ENCODE measurements at places on chromosomes 2 and 18.

- no peak for DNase-seq
Observed at GRCh38 chr2:166334805-166335204, 40.9 kb downstream of the SCN9A start.

DNA sequence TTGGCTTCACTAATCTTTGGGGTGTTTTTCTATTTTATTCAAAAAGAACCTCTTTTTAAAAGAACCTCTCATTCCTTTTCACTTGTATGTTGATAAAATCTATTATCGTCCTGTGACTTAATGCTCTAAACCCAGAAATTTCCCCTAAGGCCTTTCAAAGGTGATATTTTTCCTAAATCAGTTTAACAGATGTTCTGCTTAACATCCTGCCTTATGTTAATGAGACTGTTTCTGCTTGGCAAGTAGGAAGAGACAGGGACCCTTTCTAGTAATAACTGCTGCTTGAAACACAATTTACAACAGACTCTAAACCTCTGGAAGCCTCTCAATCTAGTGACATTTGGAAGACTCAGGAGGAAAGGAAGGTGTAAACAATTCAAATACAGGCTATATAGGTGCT is 128.8 kb downstream of the KCNJ3 start:
- DNase-seq: no peak

DNA sequence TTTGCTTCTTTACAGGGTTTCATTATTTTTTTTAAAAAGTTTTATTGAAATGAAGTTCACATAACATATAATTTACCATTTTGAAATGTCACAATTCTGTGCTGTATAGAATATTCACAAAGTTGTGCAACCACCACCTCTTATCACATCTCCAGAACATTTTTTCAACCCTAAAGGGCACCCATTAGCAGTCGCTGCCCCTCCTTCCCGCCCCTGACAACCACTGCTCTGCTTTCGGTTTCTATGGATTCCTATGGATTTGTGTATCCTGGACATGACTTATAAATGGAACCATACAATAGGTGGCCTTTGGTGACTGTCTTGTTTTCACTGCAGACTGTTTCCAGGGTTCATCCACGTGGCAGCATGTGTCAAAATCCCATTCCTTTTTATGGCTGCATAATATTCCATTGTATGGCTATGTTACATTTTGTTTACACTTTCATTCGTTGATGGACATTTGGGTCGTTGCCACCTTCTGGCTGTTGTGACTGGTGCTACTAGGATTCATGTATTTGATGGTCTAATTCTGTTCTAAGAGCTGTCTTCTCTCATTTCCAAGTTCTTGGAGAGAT is 52.6 kb downstream of the SH3BP4 start:
- DNase-seq: no peak

GRCh38 chr18:61824733-61825363 is 68.0 kb downstream of the RNF152 start:
- DNase-seq: no peak

- DNase-seq: no peak
Observed at GRCh38 chr2:21361384-21361783, 237.6 kb downstream of the TDRD15 start.

- no peak for DNase-seq
Observed at GRCh38 chr18:58776084-58776483, 88.6 kb upstream of the ZNF532 start.

- no peak for DNase-seq
Observed at GRCh38 chr2:139940686-139941085, 1160.5 kb upstream of the NXPH2 start.

- no peak for DNase-seq
Observed at GRCh38 chr2:101400506-101401325, 13.4 kb upstream of the CREG2 start.

DNA sequence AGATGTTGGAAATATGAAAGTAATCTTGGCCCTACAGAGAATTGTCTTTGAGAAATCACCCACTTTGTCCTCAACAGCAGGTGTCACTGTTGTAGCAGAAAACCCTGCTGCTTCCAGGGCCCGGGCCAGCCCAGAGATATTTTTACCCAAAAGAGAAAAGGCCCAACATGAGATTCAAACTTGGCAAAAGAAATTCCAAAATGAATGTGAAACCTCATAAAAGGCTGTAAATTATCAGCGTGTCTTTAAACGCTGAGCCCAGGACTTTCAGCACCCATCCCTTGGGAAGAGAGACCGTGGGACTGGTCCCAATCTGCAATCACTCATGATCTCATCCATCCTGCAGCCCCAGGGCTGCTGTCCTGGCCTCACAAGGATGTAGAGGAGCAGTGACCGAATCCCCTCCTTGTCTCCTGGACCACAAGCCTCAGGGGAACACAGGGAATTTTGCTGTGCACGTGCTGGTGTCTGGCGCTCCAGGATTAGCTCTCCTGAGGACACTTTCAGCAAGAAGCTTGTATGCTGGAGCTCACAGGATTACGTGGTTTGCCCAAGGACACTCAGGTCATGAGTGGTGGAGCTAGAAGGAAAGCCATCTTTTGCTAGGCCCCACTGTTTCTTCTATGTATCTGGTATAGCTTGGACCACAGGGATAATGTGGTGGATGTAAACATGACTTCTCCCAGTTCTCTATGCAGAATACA is 202.1 kb downstream of the RNF144A start:
- DNase-seq: no peak

DNA sequence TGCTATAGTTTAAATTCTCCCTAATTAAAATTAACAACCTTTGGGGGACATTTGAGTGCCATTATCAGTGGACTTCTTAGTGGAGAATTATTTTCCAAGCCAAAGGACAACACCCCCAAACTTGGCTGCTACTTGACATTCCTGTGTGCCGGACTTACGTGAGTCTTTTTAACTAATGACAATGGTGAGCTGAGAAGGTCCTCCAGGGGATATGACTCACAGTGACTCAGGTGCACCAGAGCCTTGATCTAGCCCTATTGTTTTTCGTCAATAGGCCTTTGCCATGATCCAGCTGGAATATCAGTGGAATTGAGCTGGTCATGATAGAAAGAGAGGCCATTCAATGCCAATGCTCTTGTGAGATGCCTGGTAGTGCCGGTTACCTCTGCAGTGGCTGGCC is 118.1 kb upstream of the CXCR4 start:
- no peak for DNase-seq

GRCh38 chr2:238710032-238710735 is 137.7 kb upstream of the TWIST2 start:
- no peak for DNase-seq

- no peak for DNase-seq
Observed at GRCh38 chr18:50432915-50433314, 58.1 kb downstream of the SKA1 start.

DNA sequence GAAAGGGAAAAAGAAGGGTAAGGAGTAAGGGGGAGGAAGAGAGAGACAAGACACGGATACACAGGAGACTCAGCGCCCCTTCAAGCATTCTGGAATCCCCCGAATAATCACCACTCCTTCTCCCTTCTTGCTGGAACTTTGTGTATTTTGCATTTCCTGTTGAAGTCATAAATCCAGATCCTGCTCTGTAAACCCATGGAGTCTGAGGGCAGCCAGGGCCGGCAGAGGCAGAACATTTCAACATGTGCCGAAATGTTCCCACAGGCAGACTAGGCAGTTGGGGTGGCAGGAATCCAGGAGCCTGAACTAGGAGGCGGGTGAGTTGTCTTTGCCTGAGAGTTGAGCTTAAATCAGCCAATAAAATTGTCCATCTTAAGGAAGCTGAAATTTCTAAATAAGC is 193.1 kb downstream of the SH3RF3 start:
- DNase-seq: no peak

- DNase-seq: no peak
Observed at GRCh38 chr2:36734304-36734703, 37.8 kb downstream of the VIT start.

- DNase-seq: no peak
Observed at GRCh38 chr18:48784656-48785055, 166.1 kb downstream of the SMAD7 start.

DNA sequence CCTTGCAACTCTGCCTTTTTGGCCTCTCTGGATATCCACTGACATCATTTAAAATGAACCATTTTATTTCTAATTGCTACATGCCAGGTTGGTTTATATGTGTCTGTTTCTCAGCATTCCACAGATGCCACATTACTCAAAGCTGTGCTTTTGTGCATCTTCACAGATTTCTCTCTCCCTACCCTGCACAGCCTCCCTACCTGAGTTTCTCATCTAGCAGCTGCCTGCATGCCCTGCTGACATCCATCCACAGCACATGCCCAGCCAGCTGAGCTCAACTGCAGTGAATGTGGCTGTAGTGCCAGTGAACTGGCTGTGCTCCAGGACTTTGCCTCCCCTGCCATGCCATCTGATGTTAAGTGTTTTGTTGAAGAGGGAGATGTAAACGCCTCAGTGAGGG is 44.5 kb downstream of the PKP4 start:
- DNase-seq: peak; percentile 46

- DNase-seq: no peak
Observed at GRCh38 chr2:9310377-9310776, 103.8 kb downstream of the ASAP2 start.

DNA sequence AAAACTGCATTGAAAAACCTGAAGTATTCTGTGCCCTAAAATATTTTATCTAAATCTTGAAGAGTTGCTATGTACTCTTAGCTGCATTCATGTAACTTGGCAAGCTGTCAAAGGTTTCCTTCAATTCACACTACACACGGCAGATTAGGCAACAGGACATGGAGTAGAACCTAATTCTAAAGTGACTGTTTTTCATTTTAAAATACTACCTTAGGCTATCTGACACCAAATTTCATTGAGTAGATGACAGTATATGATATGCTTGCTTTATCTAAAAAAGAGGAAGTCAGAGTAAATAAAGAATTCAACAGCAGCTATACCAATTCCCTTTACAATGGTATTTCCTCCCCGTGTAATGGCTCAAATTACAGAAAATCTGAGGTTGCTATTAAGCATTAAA is 45.4 kb downstream of the EXOC6B start:
- no peak for DNase-seq

DNA sequence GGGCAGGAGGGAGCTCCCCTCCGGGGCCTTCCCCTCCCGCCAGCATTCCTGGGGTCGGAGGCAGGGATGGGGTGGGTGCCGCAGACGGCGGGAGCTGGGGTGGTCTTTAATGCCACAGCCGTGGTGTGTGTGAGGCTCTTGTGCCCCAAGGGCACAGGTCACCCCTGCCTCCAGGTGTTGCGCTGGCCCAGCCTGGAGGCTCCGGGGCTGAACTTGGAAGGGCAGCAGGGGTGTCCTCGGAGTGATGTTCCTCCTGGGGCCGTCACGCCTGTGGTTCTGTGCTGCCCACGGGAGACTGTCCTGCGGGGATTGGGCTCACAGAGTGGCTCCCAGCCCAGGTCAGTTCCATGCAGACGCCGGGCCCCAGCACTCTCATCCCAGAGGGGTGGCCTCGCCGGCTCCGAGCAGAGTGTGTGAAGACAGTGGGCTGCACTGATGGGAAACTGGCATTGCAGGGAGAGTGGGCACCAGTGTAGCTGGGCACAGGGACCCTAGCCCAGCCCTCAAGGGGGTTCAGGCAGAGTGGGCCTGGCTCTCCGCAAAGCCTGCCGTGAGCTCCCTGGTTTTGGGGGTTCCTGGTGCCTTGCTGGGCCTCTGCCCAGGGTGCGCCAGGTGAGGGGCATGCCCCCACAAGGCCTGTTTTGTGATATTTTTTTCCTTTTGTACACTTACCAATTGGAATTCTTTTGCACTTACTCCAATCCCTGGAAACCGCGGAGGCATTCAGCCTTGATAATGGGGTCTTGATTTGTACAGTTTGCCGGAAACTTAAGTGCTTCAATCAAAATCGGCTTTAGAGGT is 56.7 kb downstream of the NFATC1 start:
- no peak for DNase-seq

DNA sequence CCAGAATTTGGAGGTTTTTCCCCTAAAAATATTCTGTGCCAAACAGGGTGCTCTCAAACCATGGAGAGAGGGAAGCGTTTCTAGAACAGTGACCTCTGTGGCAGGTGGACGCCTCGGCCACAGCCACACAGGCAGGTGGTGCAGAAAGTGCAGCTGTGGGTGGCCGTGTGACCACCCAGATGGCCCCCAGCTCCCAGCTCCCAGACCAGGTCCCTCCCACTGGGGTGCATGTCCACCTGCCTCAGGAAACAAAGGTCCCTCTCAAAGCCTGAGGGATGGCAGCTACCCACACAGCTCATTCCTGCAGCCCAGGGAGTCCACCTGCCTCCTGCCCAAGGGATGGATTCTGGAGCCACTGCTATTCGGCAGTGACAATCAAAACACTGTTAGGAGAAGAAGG is 74.5 kb upstream of the PXDN start:
- no peak for DNase-seq

GRCh38 chr2:147382322-147382948 is 462.4 kb upstream of the ACVR2A start:
- peak; percentile 4 for DNase-seq

- DNase-seq: no peak
Observed at GRCh38 chr18:48842259-48843061, 108.3 kb downstream of the SMAD7 start.

DNA sequence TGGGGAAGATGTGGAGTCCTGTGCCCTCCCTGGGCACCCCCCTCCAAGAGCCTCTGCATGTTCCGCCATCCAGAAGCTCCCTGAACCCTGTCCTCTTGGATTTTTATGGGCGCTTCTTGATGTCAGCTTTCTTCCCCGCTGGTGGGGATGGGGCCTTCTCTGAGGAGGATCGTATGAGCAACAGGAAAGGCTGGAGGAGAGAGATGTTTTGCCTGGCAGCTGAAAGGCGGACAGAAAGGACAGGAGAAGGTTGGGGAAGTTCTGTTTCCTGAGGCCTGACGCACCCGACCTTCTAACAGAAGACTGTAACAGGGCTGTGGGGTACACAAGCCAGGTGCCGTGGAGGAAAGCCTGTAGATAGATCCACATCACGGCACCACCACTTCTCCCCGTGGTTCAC is 238.8 kb downstream of the LDLRAD4 start:
- no peak for DNase-seq

GRCh38 chr2:195447323-195447975 is 209.6 kb upstream of the SLC39A10 start:
- no peak for DNase-seq

GRCh38 chr2:157792335-157793052 is 83.6 kb downstream of the ACVR1 start:
- no peak for DNase-seq

DNA sequence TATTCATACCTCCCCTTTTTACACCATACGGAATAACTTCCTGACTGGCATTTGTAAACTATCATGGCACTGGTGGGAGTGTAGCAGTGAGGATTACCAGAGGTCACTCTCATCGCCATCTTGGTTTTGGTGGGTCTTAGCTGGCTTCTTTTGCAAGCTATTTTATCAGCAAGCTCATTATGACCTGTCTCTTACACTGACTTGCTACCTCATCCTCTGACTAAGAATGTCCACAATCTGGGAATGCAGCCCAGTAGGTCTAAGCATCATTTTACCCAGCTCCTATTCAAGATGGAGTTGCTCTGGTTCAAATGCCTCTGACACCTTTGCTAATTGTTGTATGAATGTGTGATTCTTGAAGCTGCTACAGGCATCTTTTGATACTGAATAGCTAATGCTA is 950.8 kb upstream of the SLC39A10 start:
- DNase-seq: no peak

- DNase-seq: no peak
Observed at GRCh38 chr2:73901143-73901542, 8.3 kb downstream of the ACTG2 start.

- no peak for DNase-seq
Observed at GRCh38 chr2:33419581-33420200, 56.8 kb upstream of the RASGRP3 start.
